ENCODE measurements at places on chromosomes 7 and 10.
A peak's percentile ranks its signal among the peaks of the same experiment; 100 is the strongest.

DNA sequence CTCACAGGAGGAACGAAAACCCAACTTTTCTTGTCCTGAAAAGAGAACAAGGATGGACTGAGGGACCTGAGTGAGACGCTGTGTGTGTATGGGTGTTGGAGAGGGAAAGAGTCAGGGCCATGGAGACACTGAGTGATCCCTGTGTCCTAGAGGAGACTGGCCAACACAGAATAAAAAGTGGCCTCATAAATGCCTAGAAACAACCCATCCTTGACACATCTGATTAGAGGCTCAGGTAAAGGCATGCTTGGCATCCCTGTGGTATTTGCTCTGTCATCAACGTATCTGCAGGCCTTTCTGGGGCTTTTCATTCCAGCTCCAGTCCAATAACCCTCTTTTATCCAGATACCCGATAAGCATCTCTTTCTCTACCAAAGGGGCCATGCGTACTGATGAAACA, 86.3 kb downstream of the FGFR2 start:
- DNase-seq, result no peak

DNA sequence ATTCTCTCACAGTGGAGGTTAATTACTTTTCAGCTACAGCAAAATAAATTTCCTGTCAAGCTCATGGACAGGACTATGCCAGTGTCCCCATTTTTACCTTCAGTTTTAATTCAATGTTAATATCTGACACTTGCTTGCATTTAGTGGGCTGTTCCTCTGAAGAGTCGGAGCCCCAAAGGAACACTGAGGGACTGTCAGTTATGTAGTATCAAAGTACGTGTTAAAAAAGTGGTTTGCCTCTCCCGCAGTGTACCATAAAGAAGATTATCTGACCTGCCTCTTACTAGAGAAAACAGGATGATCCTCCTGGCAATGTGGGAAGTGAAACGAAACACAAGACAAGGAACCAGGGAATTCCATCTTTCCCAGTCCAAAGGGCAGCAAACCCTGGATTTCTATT, 1010.9 kb upstream of the PHF14 start:
- DNase-seq, result no peak

GRCh38 chr7:123916240-123916724, 8.8 kb upstream of the SPAM1 start:
- DNase-seq, result peak; percentile 2

GRCh38 chr10:132583456-132583855, 45.9 kb downstream of the INPP5A start:
- no peak for DNase-seq

GRCh38 chr7:92076509-92076908, 57.8 kb downstream of the CYP51A1 start:
- DNase-seq, result no peak

GRCh38 chr10:45428611-45429510, 54.8 kb downstream of the ALOX5 start:
- DNase-seq, result no peak

- DNase-seq, result no peak
Observed at GRCh38 chr10:96619796-96620773, 33.3 kb upstream of the TM9SF3 start.
